NCI-H1417 treated with DMSO at 0.1 percent for 48 hours (cell line): ENCODE measurements at places on chromosomes 7 and 10.

DNA sequence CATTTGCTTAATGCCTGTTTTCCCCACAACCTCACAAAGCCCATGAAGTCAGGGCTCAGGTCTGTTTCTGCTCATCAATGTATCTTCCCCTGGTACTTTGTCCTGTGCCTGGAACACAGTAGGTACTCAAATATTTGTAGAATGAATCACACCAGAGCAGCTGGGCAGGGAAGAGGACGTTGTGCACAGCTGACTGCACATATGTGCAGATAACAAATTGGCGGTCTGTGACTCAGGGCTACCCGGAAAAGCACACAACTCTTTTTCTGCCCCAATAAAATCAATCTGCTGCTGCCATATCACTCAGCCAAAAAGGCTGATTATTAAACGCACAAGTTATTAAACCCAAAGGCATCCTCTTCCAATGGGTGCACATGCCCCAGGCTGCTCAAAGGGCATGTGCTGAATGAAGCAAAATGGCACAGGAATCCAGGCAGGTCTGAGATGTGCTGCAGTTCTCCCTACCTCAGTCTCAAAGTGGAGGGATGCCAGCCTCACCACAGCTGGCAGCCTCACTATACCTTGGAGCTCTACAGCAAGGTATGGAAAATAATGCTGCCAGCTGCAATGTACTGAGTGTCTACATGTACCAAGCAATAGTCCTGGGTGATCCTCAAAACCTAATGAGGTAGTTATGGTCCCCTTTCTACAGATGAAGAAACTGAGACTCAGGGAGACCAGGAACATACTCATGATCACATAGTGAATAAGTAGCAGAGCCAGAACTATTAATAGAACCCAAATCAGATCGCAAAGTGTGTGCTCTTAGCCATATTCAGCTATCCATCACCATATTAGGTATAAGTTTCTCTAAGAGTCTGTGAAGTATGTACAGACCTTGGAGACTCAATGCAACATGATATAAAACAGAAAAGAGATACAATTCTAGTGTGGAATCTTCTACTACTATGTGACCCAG, 43.4 kb downstream of the SORBS1 start:
- no peak for DNase-seq

GRCh38 chr7:139647814-139648390, 124.4 kb downstream of the CLEC2L start:
- DNase-seq = no peak

GRCh38 chr10:113764582-113764981, 13.1 kb downstream of the PLEKHS1 start:
- DNase-seq = no peak

- DNase-seq = no peak
Measured at GRCh38 chr10:126628746-126629145, 41.7 kb downstream of the C10orf90 start.

GRCh38 chr7:123051916-123052315, 56.4 kb upstream of the TAS2R16 start:
- DNase-seq = no peak

DNA sequence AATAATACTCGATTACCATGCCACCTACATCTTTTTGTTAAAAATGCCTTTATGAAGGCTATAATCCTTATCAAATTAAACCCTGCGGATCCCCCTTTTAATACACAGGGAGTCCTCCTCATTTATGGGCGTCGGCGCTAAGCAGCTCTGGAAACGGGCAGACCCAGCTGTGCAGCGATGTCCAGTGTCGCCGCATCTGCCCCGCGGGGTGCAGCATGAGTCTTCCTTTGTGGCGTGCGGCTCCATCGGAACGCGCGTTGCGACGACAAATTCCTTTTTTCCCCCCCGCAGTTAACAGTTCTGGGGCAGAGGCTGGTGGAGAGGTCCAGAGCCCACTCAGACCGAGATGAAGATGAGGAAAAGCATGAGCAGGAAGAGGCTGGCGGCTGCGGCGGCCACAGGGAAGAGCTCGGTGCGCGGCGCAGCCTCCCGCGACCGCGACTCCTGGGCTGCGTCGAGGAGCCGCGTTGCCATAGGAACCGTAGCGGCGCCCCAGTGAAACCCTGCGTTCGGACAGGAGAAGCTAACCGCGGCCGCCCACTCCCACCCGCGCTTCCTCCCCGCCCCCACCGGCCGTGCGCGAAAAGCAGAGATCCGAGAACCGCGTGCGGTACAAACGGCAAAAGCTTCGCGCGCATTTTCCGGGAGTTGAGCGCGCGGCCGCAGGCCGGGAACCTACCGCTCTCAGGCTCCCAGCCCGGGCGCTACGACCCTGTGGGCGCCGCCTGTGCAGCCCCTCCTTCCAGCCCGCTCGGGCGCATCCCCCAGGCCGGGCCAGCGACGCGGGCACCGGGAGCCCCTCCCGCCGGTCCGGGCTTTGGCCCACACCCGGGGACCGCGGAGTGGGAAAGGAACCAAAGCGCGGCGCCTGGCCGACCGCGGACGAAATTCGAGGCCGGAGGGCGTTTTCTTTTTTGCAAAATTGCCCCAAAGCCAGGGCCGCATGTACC, 130.6 kb downstream of the SPAG6 start:
- no peak for DNase-seq

DNA sequence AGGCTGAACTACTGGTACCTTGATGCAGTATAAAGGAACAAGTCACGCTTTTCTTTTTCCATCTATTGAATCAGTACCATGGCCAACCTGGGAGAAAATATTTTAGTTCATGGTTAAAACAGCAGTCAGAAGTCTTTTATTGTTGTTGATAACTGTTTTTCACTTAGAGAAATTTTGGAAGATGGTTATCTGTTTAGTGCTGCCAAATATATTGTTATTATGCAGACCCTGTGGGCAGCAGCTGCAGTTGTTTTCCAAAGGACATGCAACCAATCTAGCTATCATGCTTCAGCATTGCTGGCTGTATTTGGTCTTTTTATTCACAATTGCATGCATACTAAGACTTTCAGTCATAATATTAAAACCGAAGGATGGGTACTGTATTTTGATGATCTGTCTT, 169.5 kb downstream of the BBS9 start:
- no peak for DNase-seq

DNA sequence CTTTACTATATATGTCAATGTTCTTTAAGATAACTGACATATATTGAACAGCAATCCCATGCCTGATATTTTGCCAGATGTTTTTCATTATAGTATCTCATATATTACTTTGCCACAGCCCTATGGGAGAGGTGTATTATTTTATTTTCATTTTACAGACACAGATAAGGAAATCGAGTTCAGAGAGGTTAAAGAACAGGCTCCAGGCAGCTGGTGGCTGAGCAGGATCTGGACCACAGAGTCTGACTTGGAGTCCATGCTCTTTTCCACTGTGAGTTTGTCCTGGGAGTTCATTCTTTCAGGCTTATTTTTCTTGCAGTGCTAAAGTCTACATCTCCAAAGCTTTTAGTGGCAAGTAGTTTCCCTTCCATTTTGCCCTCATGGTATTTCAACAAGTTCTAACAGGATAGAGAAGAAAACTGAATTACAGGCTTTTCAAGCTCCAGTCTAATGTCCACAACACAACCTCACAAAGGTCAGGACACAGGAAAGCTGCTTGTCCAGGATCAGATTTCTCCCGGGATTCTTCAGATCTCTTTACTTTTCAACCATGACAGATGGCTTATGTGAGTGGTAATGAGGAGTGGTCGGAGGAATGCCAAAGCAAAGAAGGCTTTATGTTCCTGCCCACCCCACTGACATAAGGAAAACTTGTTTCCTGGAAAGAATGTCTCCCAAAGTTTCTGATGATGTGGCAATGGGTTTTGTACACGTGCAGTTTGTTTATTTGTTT, 13.1 kb upstream of the SLC35B4 start:
- no peak for DNase-seq

GRCh38 chr7:29254591-29254990, 60.0 kb downstream of the CHN2 start:
- no peak for DNase-seq

DNA sequence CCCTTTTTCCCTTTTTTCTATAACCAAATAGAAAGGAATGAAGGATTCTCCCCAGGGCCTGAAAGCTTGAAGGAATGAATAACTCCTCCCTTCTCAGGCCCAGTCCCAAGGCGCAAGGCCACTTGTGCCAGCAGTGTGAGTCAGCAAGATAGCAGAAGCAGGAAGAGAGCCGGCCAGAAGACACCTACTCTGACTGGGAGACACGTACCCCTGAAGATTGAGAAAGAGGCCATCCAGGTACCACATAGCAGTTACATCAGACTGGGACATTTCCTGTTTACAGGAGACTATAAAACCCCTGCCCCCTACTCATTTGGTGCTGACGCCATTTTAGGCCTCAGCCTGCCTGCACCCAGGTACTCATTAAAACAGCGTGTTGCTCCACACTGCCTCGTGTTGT, 65.5 kb downstream of the LRRC17 start:
- DNase-seq = no peak

DNA sequence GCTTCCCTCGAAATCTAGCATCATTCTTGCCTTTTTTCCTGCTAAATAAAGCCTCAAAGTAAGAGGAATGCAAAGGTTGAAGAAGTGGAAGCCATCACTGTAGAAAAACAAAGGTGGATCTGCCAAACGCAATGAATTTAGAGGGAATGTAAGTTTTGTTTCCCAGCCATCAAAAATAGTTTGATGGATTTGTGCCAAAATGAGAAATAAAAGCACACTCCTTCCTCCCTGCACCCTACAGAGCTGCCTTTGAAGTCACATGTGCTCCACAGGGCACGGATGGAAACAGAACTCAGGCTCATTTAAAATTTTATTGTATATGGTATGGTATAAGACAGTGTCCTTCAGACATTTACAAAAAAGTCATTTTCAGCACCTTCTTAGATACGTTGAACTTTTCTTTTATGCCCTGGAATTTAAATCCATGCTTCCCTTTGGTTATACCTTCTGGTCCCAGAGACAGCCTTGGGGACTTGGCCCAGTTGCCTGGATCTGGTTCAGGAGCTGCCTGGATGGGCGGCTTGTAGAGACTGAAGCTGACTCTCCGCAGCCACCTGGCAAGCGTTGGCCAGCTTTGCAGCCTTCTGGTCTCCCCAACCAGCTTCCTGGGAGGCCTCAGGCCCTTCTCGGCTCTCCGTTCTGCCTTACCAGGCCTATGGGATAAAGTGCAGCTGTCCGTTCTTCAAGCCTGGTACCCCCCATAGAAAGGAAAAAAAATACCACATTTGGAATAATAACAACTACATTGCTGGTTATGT, 228.5 kb upstream of the NEBL start:
- no peak for DNase-seq

DNA sequence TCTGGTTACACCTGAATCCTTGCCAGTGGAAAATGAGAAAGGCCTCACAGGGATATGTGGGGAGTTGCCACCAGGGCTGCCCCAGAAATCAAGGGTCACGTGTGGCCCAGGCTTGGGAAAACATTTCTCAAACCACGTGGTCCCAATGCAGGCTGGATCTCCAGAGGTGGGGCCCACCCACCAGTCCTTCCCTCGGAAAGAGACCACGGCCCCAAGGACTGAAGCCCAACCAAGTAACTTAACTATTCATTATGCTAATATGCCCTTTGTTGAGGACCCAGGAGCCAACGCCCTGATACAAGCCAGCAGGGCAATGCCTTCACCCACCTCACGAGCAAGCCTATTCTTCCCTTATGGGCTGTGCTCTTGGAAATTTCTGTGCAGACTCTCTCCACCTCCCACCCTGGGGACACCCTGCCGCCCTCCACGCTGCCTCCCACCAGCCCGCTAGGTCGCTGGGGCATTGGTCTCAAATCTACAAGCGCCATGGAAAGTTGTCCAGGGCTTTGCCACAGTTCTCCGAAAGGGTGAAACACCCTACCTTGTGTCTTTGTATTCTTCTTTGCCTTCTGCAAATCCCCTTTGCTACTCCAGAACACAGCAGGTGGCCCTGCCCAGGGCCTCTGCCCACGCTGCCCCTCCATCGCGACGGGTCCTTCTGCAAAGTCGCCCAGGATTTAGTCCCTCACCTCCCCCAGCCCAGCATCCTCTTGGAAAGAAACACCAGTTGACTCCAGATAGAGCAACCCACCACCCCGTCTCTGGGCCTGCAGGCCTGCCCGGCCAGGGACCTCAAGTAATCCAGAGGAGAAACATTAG, 8.8 kb downstream of the TNS3 start:
- no peak for DNase-seq

DNA sequence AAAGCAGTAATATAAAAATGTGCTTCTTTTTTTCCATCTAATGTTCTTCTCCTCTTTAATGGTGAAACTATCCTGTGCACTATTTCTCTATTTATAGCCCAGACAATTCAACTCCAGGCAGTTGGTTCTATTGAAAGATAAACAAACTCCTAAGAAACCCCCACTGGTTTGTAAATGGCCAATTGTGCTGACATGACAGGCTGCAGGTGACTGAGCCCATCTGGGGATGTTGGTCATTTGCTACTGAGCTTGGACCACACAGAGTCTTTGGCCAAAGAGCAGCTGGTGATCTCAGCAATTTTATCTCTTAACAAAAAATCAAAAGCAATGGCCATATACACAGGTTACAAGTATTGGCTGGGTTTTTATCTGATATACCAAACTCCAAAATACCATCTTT, 631.8 kb upstream of the CELF2 start:
- DNase-seq = no peak
